Suprapubic skin (tissue), 4 donors: ENCODE measurements at places on chromosomes 12 and 14. TPM values are rescaled to one million over a fixed set of nuclear protein-coding genes. Genes with fewer than 3 reads are reported as not detected.

DNA sequence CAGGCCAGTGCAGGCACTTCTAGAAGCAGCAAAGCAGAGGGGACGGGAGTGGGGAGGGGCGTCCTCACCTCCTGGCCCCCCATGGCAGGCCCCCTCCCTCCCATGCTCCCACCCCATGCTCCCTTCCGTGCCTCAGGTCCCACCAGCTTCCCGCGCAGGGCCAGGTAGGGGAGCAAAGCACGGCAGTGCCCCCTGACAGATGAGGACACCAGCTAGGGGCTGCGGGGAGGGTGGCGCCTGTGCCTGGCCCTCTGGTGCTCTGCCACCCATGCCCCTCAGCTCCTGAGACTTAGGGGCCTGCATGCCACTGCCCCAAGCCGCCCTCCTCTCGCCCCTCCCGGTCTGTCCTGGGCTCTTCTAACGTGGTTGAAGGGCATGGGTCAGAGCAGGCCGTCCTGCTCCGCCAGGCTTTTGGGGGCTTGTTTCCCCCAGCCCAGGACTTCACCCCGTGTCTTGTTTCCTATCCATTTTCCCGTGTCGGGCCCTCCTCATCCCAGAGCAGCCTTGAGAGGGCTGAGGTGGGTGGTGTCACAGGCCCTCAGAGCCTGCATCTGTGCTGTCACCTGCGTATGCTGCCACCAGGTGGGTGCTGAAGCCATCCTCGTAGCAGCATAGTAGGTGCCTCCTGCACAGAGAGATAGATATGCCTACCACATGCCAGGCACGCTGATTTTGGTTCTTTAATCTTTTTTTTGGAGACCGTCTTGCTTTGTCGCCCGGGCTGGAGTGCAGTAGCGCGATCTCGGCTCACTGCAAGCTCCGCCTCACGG lies 10.2 kb downstream of the TRMT61A start:
- peaks cover 16% of the 10 kb centered on the region for H3K36me3 ChIP-seq
- peaks cover 63% of the 10 kb centered on the region for H3K4me1 ChIP-seq
- no peak for DNase-seq
- H3K27me3 ChIP-seq: no peaks in the 10 kb centered on the region

DNA sequence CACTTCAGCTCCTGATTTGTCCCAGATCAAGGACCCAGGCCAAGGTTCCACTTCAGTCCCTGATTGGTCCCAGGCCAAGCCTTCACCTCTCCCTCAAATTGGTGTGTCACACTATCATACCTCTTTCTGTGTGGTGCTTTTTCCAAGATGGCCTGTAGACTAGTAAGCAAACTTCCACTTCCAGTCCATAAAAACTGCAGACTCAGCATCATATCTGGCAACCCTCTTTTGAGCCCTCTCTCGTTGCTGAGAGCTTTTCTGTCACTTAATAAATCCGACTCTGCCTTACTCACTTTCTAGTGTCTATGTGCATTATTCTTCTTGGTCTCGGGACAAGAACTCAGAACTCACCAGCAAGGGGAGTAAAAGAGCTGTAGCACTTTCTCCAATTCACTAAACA lies 1395.1 kb downstream of the LRFN5 start:
- no peak overlapping the region for H3K27ac ChIP-seq
- H3K4me1 ChIP-seq: no peaks in the 10 kb centered on the region
- H3K4me3 ChIP-seq: no peak overlapping the region
- H3K27me3 ChIP-seq: no peaks in the 10 kb centered on the region
- no peak for DNase-seq

GRCh38 chr12:117860111-117860510 lies 108.7 kb downstream of the KSR2 start:
- H3K4me3 ChIP-seq: no peak overlapping the region
- H3K27me3 ChIP-seq: peaks cover 4% of the 10 kb centered on the region
- no peak for DNase-seq
- no peaks in the 10 kb centered on the region for H3K36me3 ChIP-seq
- H3K4me1 ChIP-seq: no peaks in the 10 kb centered on the region

DNA sequence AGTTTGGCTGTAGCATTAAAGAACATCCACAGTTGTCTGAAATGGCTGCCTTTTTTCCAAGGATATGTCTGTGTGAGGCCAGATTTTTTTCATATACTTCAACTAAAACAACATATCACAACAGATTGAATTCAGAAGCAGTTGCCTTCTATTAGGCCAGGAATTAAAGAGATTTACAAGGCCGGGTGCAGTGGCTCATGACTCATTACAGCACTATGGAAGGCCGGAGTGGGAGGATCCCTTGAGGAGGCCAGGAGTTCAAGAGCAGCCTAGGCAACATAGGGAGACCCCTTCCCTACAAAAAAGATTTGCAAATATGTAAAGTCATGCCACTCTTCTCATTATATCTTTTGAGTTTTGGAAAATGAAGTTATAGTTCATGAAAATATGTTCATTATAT lies 108.6 kb downstream of the KTN1 start:
- H3K27ac ChIP-seq: no peak overlapping the region
- H3K27me3 ChIP-seq: no peaks in the 10 kb centered on the region
- peaks cover 25% of the 10 kb centered on the region for H3K36me3 ChIP-seq
- no peak overlapping the region for H3K4me3 ChIP-seq
- H3K4me1 ChIP-seq: no peaks in the 10 kb centered on the region

DNA sequence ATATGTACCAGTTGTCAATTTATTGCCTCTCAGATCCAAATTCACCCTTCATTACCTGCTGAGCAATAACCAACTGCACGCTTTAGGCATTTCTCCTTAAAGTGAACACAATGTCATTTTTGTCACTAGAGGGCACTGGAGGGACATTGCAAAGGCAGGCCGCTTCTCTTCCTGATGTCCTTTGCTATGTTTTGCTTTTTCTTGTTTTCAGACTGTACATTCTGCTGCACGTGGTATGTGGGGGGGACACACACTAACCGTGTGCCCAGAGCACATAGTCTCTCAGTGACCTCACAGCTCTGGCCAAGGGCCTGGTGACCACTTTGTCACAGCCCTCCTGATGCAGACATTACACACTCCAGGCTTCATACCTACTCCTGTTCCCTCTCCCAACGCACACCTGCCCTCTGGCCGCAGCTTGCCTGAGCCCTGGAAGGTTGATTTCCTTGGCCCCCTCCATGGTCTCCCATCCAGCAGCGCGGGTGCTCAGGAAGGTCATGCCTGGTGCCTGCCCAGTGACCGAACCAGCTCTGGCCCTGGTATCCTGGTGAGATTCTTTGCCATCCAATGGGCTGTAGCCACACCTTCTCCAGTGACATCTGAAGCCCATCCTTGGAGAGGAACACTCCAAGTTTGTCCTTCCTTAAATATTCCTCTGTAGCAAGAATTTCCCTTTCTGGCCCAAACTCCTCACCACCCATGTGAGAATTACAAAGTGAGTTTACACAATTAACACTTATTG lies 39.9 kb downstream of the MYO1H start:
- no peak overlapping the region for H3K4me3 ChIP-seq
- peaks cover 4% of the 10 kb centered on the region for H3K27me3 ChIP-seq
- no peaks in the 10 kb centered on the region for H3K36me3 ChIP-seq

DNA sequence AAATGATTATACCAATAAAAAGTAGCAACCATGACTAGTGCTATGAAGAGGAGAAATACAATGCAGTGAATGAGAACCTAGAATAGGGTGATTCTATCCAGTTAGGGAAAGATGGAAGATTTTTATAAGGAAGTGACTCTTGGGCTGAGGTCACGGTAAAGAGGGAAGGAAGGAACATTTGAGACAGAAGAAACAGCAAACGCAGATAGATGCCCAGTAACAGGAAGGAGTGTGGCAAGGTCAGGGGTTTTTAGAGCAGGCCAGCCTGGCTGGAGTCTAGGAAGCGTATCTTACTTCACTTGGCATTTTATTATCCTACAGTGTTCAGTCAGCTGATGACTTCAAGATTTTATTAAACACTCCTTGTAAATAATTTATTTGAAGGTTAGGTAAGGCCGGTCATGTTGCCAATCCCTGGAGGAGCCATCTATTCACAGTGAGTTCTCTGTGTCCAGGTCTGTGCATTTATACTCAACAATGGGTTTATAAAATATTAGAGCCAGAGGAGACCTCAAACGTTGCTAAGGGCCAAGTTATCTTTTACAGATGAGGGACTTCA lies 170.6 kb downstream of the PRKCH start:
- H3K27ac ChIP-seq: no peak overlapping the region
- H3K4me1 ChIP-seq: peaks cover 6% of the 10 kb centered on the region
- peaks cover 8% of the 10 kb centered on the region for H3K36me3 ChIP-seq
- H3K4me3 ChIP-seq: no peak overlapping the region

- H3K36me3 ChIP-seq: no peaks in the 10 kb centered on the region
- H3K27me3 ChIP-seq: no peaks in the 10 kb centered on the region
- no peak overlapping the region for H3K4me3 ChIP-seq
- no peak for DNase-seq
Measured at GRCh38 chr14:36750244-36750643, 88.6 kb downstream of the PAX9 start.

DNA sequence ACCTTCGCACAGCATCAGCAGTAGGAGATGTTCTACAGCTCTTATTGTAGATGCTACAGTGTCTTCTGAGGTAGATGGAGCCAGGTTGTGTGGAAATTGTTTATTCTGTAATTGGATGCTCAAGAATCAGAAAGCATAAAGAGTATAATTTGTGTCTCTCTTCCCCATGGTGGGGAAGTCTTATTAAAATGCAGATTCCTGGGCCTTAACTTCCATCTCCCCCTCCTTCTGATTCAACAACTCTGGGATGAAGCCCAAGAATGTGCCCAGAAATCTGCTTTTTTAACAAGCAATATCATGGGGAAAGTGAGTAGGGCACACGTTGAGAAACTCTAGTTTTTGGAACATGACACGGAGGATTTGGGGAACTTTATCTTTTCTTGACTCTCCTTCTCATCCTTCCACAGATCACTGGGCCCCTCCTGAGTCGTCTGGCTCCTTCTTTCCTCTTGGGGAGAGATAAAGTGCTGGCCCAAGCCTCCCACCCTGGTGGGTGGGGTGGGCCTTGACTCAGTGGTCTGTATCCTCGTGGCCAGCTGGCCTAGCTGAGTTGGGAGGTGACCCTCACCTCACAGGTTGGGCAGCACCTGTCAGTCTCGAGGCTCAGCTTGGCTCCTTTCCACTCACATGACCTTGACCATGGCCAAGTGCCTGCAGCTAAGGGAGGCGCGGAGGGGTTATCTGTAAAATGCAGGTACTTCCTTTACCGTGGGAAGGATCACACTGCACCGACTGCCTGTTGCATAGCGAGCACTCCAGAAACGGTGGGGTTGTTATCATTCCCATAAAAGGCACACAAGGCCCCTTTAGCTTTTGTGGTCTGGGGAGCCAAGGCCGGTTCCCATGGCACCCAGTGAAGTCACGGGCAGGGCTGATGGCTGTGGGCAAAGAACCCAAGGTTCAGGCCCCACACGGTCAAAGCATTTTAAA lies 141.9 kb downstream of the CHST11 start:
- no peak overlapping the region for H3K4me3 ChIP-seq
- DNase-seq: no peak
- H3K27me3 ChIP-seq: no peaks in the 10 kb centered on the region
- H3K36me3 ChIP-seq: no peaks in the 10 kb centered on the region

- no peaks in the 10 kb centered on the region for H3K27me3 ChIP-seq
- no peak overlapping the region for H3K4me3 ChIP-seq
- no peak for DNase-seq
- H3K36me3 ChIP-seq: peaks cover 3% of the 10 kb centered on the region
Measured at GRCh38 chr12:51383269-51383905, 7.8 kb downstream of the GALNT6 start.

DNA sequence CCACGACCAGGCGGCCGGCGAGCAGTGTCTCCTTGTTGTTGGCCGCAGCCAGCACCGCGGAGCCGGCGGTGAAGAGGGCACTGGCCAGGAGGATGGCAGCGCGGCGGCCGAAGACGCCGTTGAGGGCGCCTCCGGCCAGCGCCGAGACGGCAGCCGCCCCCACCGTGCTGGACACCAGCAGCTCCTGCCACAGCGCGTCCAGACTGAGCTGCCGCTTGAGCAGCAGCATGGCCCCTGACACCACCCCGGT lies 691 bp downstream of the SLC2A13 start:
- DNase-seq: peak; percentile 71
- H3K27ac ChIP-seq: peak overlapping the region; percentile 86
- H3K4me1 ChIP-seq: peaks cover 24% of the 10 kb centered on the region
- peak overlapping the region; percentile 75 for H3K4me3 ChIP-seq
- H3K36me3 ChIP-seq: no peaks in the 10 kb centered on the region

- no peak for DNase-seq
- H3K4me1 ChIP-seq: peaks cover 44% of the 10 kb centered on the region
- no peak overlapping the region for H3K27ac ChIP-seq
- H3K4me3 ChIP-seq: peak overlapping the region; percentile 75
- peaks cover 62% of the 10 kb centered on the region for H3K27me3 ChIP-seq
Measured at GRCh38 chr14:41608681-41609390, 2.2 kb downstream of the LRFN5 start.

- no peak overlapping the region for H3K27ac ChIP-seq
- H3K36me3 ChIP-seq: no peaks in the 10 kb centered on the region
- no peak for DNase-seq
- no peak overlapping the region for H3K4me3 ChIP-seq
- H3K4me1 ChIP-seq: peaks cover 15% of the 10 kb centered on the region
- H3K27me3 ChIP-seq: peaks cover 2% of the 10 kb centered on the region
Measured at GRCh38 chr12:11954181-11954580, 116.6 kb upstream of the BCL2L14 start.

DNA sequence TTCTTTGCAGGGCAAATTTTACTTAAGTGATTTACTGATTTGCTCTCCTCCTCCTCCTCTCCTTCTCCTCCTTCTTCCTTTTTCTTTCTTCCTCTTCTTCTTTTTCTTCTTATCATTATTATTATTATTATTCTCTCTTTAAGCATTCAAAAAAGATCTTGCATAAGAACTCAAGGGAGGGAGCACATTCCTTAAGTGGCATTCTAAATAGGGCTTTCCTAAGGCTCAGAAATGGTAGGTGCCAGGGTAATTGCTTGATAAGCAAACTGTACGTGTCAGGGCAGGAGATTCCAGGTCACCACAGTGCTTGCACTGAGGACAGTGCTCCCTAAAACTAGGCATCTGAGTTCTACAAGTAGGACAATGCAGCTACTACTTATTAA lies 92.4 kb downstream of the SPTSSA start:
- no peak overlapping the region for H3K4me3 ChIP-seq
- no peaks in the 10 kb centered on the region for H3K27me3 ChIP-seq
- DNase-seq: no peak
- no peaks in the 10 kb centered on the region for H3K36me3 ChIP-seq
- peak overlapping the region; percentile 49 for H3K27ac ChIP-seq

GRCh38 chr12:122974274-122974891 lies 661 bp upstream of the OGFOD2 start:
- no peaks in the 10 kb centered on the region for H3K27me3 ChIP-seq
- peak; percentile 99 for DNase-seq
- H3K4me1 ChIP-seq: peaks cover 55% of the 10 kb centered on the region
- H3K27ac ChIP-seq: peak overlapping the region; percentile 96
- peak overlapping the region; percentile 73 for H3K4me3 ChIP-seq

- DNase-seq: no peak
- H3K4me3 ChIP-seq: peak overlapping the region; percentile 17
- H3K36me3 ChIP-seq: no peaks in the 10 kb centered on the region
- H3K27ac ChIP-seq: no peak overlapping the region
Measured at GRCh38 chr14:70018713-70019211, 139.5 kb downstream of the SMOC1 start.

Gene BICDL1
- total RNA-seq: 129 TPM

Gene PAWR
- 59.2 TPM for total RNA-seq

Gene OGFOD2
- 9.9 TPM for total RNA-seq

Gene NGB
- not detected for total RNA-seq

Gene SERPINA4
- total RNA-seq: not detected
